ENCODE measurements at places on chromosomes 12 and 14. TPM values are rescaled to one million over a fixed set of nuclear protein-coding genes. Genes with fewer than 3 reads are reported as not detected.
A peak's percentile ranks its signal among the peaks of the same experiment; 100 is the strongest.

Gene TDRD9
- polyA plus RNA-seq, result 1.0 TPM

Gene PLA2G1B
- 0.59 TPM for polyA plus RNA-seq

Gene MYRFL
- 2.1 TPM for polyA plus RNA-seq

- no peak for DNase-seq
These were observed 168.9 kb downstream of the VRK1 start for GRCh38 chr14:96965885-96966595.

DNA sequence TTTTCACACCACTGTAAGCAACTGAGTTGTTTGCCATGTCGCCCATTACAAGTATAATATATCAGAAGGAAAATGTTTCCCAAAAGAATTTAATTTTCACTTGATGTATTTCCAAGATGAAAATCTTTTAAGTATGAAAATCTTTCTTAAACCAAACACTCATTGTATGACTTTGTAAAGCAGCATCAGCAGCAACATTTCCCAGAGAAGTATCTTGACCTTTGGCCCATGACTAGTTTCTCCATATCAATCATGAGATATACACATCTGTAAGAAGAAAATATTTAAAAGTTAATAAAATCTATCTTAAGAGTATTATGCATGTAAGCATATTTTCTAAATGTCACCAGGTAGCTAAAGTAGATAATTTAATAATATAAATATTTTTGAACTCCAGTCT lies 52.8 kb downstream of the ATP2B1 start:
- DNase-seq, result no peak

DNA sequence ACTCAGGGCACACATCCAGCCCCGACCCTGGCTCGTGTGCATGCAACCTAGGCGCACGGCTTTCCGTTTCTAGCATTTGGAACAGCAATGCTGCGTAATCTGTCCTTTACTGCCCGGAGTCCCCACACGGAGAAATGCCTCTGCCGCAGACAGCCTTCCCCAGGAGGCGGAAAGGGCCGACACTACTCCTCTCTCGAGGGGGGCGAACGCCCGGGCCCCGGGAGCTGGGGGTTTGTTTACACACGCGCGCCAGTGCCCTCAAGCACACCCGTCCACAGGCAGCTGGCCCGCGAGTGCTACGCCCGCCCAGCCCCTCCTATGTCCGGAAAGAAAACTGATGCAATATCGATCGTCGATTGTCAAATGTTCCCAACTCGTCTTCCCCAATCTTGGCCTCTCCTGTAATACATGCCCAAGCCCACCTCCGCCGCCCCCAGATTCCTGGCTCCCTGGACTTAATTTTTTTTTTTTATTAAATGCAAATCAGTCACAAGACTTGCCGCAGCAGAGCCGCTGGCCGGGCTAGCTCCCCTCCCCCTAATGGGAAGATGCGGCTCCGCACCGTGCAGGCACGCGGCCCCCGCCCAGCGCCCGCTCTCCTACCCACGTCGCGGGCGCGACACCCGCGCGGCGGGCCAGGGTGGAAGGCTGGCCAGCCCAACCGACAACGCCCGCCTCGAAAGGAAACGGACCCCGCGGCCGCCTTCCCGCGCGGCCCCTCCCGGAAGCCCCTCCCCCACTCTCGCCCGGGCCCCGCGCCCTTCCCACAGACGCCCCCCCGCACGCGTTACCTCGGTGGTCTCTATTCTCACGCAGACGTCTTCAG lies 642 bp downstream of the SLC38A2 start:
- DNase-seq, result no peak

GRCh38 chr12:117189725-117190209 lies 503 bp downstream of the FBXO21 start:
- DNase-seq, result no peak

DNA sequence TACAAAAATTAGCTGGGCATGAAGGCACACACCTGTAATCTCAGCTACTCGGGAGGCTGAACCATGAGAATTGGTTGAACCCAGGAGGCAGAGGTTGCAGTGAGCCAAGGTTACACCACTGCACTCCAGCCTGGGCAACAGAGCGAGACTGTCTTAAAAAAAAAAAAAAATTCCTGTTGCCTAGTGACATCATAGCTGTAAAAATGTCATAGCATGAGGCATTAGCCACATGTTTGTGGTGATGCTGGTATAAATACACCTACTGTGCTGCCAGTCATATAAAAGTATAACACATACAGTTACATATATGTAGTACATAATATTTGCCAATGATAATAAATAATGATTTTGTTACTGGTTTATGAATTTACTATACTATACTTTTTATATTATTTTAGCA lies 22.2 kb downstream of the SLC41A2 start:
- no peak for DNase-seq

- DNase-seq, result no peak
These were observed 147.1 kb downstream of the VRK1 start for GRCh38 chr14:96944297-96944696.

DNA sequence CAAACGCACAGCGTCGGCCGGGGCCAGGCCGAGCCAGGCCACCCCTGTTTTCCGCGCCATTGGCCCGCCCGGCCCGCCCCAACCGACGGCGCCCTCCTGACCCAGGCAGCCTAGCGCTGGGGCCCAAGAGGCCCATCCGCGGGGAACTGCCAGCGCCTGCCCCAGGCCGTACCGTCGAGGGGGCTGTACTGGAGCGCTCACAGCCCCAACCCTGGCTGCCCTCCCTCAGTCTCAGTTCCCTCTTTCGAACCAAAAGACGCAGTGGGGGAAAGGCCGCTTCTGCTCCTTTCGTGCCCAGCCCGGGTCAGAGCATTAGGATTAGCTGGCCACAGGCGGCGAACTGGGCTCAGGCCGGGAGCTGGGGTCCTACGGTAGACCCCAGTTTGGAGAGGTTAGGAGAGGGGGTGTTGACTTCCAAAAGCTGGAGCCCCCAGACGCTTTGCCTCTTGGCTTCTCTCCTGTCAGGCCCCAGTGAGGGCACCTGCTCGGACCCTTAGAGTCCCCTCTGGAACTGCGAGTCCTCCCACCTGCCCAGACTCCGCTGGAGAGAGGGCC lies 1.9 kb downstream of the NKX2-1 start:
- DNase-seq, result no peak

DNA sequence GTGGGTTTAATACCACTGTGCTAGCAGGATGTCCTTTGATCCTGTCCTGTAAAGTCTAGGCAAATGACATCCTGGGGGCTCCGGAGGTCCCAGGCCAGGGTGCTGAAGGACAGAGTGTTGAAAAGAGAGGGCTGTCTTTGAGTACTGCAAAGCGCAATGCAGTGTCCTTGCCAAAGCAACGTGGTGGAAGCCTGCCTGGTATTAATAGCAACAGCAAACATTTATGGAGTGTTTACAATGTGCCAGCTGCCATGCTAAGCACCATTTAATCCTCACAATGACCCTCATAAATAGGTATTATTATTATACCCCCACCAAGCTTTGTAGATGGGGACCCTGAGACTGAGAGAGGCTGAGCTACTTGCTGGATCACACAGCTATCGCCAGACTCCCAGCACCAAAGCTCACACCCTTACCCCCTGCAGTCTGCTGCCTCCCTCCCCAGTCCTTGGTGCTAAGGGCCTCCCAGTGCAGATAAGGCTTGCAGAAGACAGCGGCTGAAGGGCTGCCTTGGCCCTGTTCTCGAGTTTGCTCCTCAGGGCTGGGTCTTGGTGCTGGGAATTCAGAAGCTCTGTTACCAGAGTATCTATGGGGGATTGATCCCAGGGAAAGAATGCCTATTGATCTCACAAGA lies 427.7 kb downstream of the FUT8 start:
- no peak for DNase-seq

GRCh38 chr12:122928404-122929147 lies 32.7 kb upstream of the VPS37B start:
- no peak for DNase-seq

GRCh38 chr12:129762436-129762835 lies 141.4 kb downstream of the TMEM132D start:
- peak; percentile 37 for DNase-seq

DNA sequence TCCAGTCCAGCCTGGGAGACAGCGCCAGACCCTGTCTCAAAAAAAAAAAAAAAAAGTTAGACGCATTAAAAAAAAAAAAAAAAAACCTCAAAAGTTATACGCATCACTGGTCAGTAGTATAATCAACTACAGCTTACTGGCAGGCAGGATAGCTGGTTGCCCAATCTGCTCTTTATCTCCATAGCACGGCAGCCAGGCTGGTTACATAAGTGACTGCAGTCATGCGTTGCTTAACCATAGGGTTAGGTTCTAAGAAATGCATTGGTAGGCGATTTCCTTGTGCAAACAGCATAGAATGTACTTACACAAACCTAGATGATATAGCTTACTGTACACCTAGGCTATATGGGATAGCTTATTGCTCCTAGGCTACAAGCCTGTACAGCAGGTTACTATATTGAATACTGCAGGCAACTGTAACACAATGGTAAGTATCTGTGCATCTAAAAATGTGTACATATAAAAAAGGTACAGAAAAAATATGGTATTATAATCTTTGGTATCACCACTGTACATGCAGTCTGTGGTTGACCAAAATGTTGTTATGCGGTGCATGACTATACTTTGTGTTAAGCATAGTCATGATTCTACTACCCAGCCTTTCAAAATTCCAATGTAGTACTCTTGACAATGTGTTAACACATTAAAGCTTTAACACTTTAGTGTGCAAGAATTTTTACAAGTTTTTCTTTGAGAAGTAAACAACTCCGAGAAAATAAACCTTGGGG lies 8.1 kb downstream of the L2HGDH start:
- DNase-seq, result no peak

- DNase-seq, result no peak
These were observed 17.1 kb upstream of the AKAP6 start for GRCh38 chr14:32312010-32312331.
